ENCODE measurements at places on chromosomes 16 and 17.

DNA sequence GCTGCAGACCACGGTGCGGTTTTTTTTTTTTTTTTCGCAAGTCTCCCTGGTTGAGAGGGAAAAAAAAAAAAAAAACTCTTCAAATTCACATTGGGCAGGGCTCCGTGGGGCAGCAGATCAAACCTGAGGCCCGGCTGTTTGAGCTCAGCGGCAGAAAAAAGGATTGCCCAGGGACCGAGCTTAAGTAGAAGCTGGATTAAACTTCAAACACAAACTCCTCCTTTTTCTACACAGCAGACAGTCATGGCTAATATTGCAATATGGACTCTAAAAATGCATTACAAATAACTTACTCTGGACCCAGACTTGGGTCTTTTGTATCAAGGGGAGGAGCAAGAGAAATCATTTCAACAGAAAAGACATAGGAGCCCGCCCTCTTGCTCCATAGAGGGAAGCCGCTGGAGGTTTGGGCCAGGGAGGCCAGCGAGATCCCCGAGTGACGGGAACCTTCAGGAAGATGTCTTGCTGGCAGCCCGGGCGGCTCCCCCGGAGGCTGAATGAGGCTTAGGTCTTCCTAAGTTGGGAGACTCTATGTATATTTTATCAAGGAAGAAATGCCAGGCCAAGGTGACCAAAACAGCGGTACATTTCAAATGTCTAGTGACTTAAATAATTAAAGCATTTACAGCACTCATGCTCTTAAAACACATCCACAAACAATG, 167.7 kb downstream of the ZNF423 start:
- DNase-seq, result no peak

GRCh38 chr16:57617604-57618111, 10.8 kb upstream of the ADGRG1 start:
- no peak for DNase-seq

DNA sequence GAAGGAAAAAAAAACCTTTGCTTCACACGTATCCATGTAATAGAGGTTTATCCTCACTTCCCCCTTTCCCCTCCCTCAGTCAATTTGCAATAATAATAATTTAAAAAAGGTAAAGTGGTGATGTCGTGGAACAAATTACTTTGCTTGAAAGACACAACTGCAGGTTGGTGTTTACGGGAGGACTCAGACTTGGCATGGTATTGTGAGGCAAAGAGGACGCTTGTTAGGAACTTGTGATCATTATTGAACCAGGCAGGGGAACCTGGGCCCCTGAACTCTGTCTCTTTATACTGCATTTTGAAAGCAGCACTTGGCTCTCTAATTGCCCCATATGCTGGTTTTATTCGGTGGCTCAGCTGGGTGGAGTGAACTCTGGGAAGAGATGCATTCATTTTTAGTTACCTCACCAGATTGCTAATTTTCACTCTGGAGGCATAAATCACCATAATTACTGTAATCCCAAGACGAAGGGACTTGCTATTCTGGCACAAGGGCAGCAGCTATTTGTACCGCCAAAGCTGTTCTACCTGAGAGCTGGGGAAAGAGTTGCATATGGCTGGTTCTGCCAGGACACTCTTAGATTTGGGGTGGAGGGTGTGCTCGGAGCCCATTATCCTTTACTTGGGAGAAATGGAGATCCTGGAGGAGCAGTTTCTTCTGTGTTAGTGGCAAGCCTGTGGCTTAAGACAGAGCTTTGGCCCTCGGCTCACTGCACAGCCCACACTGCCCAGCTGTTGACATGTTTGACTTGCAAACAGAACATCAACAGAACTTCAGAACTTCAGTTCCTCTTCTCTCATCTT, 5.7 kb upstream of the DHX8 start:
- DNase-seq, result no peak

- DNase-seq, result no peak
Measured at GRCh38 chr16:64211331-64211730, 910.5 kb downstream of the CDH11 start.

- no peak for DNase-seq
Measured at GRCh38 chr17:38451840-38452529, 23.7 kb downstream of the ARHGAP23 start.

GRCh38 chr17:75105126-75106080, 4.4 kb upstream of the ARMC7 start:
- DNase-seq, result no peak

GRCh38 chr16:31010585-31011325, at the start of gene STX1B:
STX1B (minus strand) TSS chr16:31010638; CDS start chr16:31010396, 242 bp downstream.
- peak; percentile 59 for DNase-seq

DNA sequence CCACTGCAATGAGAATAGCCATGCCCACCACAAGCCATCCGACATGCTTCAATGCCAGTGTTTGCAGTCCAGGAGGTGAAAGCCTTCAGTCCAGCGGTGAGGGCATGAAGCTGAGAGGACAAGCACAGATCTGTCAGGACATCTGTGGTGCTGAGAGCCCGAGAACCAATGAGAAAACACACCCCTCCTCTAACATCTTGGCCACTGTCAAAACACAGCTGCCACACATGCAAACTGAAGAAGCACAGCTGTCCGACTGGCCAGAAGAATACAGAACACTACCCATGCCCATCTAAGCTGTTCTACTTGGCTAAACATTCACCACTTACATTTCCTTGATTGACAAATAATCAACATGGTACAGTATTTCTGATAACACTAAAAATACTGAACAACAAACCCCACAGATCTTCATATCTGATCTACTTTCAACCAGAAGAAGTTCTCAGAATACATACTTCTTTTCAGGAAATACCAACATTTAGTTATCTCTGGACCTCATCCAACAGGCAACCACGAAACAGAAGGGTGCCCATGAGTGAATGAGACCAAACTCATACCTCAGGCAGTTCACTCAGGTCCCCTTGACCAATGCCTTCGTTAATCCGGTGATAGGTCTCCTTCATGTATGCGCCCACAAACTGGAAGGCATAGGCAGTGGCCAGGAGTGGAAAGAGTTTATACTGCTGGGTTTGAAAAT, 10.2 kb upstream of the FBF1 start:
- DNase-seq, result no peak

DNA sequence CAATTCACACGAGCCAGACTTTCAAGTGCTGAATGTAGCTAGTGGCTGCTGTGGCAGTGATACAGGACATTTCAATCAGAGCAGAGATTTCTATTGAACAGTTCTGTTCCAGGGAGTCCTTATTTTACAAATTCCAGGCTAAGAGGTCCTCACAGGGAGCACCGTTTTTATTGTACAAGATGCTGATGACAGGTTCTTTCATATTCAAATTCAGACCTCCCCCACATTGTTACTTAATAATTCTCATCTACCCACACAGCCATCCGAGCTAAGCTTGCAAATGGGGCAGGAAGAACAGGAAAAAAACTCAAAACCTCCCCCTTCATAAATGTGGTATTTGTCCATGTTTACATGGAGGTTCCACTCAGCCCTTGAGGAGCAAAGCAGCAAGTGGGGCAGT, 9.8 kb downstream of the GABARAPL2 start:
- no peak for DNase-seq

GRCh38 chr17:77212833-77213777, 72.3 kb downstream of the SEC14L1 start:
- DNase-seq, result no peak

DNA sequence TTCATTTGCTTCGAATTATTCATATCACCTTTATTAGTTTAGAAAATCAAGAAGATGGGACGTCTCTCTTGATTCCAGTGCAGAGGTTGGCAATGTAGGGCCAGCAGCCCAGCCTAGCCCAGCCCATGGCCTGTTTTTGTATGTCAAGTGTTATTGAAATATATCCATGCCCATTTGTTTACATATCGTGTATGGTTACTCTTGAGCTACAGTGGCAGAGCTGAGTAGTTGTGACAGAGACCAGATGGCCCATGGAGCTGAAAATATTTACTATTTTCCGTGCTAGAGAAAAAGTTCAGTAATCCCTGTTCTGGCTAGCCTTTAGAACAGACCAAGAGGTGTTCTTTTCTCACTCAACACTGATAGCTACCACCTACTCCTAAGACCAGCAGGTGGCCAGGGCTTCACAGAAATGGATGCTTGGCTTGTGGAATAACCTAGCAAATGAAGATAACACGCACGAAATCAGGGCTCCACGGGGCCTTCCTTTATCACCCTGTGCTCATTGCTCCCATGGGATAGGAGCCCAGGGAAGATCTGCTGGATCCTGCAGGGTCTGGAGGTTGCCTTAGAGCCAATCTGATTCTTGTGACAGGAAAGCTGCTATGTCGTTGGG, 123.2 kb upstream of the ANKFN1 start:
- DNase-seq, result no peak

- no peak for DNase-seq
Measured at GRCh38 chr17:16243385-16243784, 26.4 kb downstream of the PIGL start.

DNA sequence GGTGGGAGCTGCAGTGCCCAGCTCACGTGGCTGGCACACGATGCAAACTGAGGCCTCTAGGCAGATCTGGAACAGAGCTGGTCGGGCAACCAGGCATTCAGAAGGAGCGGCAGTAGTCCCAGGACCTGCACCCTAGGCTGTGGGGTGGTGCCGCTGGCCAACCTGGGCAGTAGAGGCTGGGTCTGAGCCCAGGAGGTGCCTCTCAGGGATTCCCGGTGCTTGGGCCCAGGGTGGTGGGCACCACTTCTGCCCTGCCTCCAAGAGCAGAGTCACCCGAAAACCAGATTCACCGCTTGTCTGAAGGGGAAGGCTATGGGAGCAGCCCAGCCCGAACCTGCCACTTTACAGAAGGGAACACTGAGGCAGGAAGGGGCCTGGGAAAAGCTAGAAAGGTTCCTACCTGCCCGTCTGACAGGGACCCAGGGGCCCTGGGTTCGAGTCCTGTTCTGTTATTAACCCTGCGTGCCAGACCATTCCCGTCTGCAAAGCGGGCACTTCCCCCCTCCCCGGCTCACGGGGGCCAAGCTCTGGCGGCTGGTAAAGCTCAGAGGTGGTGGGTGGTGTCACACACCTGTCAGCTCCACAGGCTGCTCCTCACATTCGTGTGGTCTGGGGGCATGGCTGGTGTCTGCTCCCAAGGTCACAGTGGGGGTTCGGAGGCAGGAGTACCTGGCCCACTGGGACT, 16.9 kb downstream of the GLIS2 start:
- DNase-seq, result no peak

GRCh38 chr17:50270435-50271362, 3.6 kb upstream of the TMEM92 start:
- peak; percentile 12 for DNase-seq

GRCh38 chr16:9602189-9602588, 510.7 kb downstream of the HAPSTR1 start:
- no peak for DNase-seq

DNA sequence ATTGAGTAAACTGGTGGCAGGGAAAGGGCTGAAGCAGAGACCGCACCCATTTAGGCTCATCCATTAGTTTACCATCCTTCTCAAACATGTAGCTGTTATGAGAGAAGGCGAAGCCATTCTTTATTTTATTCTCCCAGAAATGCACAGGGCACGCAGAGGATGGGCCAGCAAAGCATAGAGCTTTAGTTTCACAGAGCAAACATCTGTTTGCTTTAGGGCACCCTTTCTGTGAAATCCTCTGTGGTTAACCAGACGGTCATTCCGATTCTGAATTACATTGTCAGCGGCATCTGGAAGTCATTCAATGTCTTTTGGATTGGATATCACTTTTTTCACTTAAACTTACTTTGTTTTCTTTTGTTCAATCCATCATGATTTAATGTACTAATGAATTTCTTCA, 96.0 kb downstream of the TOX3 start:
- DNase-seq, result no peak

GRCh38 chr17:7922845-7923628, 6.6 kb downstream of the KCNAB3 start:
- peak; percentile 85 for DNase-seq

GRCh38 chr16:54987081-54987480, 56.4 kb downstream of the IRX5 start:
- no peak for DNase-seq

- no peak for DNase-seq
Measured at GRCh38 chr17:67628580-67629013, 89.1 kb upstream of the NOL11 start.
